ENCODE measurements at places on chromosomes 16 and 17.

DNA sequence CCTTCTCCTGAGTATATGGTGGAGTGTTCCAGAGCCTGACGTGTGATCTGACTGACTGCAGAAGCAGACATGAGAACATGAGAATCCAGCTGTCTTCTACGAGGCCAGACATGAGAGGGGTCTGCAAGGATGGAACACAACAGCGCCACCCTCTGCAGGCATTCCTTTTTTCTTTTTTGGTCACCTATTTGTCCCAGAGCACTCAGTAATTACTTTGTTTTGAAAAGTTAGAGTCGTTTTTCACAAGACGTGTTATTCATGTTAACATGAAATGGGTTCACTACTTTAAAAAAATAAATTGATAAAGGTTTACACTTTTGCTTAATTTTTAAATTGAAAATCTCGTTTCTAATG lies 43.8 kb upstream of the ATP2A3 start:
- DNase-seq, result no peak

DNA sequence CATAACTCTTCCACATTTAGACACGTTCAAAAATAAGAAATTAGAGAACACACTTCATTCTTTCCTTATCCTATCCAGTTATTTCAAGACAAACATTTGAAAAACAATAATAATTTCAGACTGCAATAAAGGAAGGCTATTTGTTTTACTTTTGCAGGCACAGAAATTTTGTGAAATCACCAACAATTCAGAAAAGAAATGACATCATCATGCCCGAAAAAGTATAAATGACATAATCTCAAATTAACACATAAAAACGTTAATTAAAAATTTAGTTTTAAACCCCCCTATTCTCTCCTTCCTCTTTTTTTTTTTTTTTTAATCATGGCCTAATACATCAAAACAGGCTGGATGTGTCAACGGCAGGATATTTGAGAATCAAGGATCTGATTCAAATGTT lies 468.4 kb upstream of the RBFOX1 start:
- no peak for DNase-seq

- DNase-seq, result no peak
Observed at GRCh38 chr16:81787659-81788058, 8.6 kb downstream of the PLCG2 start.

- DNase-seq, result no peak
Observed at GRCh38 chr16:60717808-60718207, 1318.4 kb downstream of the CDH8 start.

GRCh38 chr17:48155889-48156611 lies 48.5 kb downstream of the SNX11 start:
- no peak for DNase-seq

DNA sequence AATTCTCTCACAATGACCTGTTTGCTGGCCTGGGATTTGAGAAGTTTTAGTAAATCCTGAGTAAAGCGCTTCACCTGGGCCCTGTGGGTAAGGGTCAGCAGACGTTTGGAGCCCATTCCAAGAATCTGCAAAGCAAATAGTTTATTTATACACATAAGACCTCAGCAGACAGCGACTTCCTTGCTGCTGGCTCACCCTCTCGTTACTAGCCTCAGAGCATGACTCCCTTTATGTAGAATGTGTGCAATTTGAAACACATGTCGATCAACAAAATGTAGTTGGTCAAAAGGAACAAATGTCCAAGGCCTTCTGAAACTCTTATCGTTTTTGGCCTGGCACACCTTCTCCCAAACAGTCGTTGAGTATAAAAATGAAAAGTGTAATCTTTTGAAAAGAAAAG lies 31.3 kb downstream of the MARF1 start:
- DNase-seq, result no peak

All from anterior cingulate cortex (tissue), 58 donors.